ENCODE measurements at places on chromosomes 7 and 10. TPM values are rescaled to one million over a fixed set of nuclear protein-coding genes. Genes with fewer than 3 reads are reported as not detected.

The GPR15LG gene
- not detected for total RNA-seq

The EBLN1 gene
- total RNA-seq, result not detected

The COL17A1 gene
- not detected for total RNA-seq

The C10orf67 gene
- not detected for total RNA-seq

GRCh38 chr7:40716052-40716451 lies 581.2 kb downstream of the SUGCT start:
- no peak for DNase-seq

Data from activated CD4-positive, alpha-beta T cell treated with anti-CD3 and anti-CD28 coated beads, Interleukin-2, amount 10 ng/mL, durations not matched to agents 7 days and 5 days (primary cell).